Fibroblast of skin of back (primary cell): ENCODE measurements at places on chromosomes 4 and X.
A peak's percentile ranks its signal among the peaks of the same experiment; 100 is the strongest.

GRCh38 chr4:146342600-146343192 lies 128.4 kb downstream of the REELD1 start:
- DNase-seq, result peak; percentile 44

- DNase-seq, result no peak
Measured at GRCh38 chr4:25844961-25845712, 17.7 kb downstream of the SEL1L3 start.

- no peak for DNase-seq
Measured at GRCh38 chr4:115437739-115438138, 324.3 kb upstream of the NDST4 start.

DNA sequence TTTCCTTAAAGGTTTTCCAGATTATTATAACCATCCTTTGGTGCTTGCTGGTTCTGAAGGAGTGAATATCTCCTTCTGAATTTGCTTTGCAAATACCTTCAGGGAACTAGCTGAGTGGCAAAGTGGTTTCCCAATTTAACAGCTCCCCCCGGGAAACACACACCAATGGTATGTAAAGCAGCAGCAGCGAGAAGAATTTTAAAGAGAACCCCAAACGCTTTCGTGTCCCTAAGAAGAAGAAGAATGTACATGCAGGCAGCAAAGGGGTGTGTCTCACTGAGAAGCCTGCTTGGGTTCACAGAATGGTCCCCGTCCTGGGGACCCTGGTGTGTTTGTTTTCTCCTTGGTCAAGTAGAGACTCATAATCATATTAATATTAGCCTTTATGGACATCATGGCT lies 4.2 kb upstream of the AKAP17A start:
- no peak for DNase-seq

DNA sequence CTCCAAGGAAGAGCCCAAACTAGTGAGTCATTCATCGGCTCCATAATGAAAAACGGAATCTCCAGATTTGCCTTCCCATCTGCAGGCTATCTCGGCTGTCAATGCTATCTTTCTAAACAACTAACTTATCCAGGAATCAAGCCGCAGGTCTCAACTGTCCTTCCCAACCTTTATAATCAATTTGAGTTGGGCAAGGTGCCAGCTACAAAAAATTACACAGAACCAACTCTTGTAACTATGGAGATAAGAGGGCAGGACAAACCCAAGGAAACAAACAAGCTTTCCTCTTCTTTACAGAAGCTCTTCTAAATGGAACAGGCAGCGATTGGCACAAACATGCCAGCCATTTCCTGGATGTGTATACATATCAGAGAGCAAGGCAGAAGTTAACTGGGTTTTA lies 61.2 kb upstream of the RAI2 start:
- DNase-seq, result no peak

- DNase-seq, result no peak
Measured at GRCh38 chr4:18109676-18110075, 88.1 kb upstream of the LCORL start.

DNA sequence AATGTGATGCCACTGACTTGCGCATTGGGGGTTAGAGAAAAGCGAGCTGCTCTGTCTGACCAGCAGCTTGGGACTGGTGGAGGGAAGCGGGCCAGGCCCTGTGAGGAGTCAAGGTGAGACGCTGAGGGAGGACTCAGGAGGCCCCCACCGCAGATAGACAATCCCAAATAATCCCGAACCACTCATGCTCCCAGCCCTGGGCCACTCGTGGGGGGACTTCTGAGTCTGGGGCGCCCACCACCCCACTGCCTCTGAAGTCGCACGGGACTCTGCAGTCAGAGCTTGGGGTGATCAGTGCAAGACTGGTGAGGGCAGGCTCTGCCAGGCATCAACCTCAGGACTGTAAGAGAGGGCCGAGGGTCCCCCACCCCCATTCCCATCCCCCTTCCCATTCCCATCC lies 6.9 kb downstream of the MAGEA4 start:
- no peak for DNase-seq

- DNase-seq, result no peak
Measured at GRCh38 chr4:6111354-6111960, 88.9 kb downstream of the JAKMIP1 start.

GRCh38 chr4:151152028-151152427 lies 52.6 kb downstream of the RPS3A start:
- no peak for DNase-seq

GRCh38 chrX:136585262-136585661 lies 53.2 kb downstream of the VGLL1 start:
- DNase-seq, result no peak

GRCh38 chr4:33086331-33086925 lies 2366.3 kb downstream of the PCDH7 start:
- peak; percentile 32 for DNase-seq

GRCh38 chrX:11266573-11267003 lies 26.6 kb upstream of the AMELX start:
- no peak for DNase-seq

GRCh38 chr4:22413471-22413870 lies 102.4 kb downstream of the ADGRA3 start:
- no peak for DNase-seq

DNA sequence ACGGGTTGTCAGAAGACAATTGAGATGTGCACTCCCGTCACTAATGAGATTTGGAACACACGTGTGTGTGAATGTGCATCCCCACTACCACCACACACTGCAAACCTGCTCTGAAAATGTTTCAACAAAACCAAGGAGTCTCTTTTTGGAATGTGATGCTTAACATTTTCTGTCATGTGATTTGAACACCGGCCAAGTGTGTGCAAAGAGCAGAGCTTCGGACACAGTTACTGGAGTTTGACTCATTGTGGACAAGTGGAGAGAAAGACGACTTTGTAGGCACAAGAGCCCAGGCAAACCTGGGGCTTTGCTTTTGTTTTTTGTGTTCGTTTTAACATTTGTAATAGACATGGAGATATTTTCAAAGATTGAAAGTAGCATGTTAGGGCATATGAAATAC lies 49.2 kb downstream of the CCKAR start:
- peak; percentile 25 for DNase-seq

DNA sequence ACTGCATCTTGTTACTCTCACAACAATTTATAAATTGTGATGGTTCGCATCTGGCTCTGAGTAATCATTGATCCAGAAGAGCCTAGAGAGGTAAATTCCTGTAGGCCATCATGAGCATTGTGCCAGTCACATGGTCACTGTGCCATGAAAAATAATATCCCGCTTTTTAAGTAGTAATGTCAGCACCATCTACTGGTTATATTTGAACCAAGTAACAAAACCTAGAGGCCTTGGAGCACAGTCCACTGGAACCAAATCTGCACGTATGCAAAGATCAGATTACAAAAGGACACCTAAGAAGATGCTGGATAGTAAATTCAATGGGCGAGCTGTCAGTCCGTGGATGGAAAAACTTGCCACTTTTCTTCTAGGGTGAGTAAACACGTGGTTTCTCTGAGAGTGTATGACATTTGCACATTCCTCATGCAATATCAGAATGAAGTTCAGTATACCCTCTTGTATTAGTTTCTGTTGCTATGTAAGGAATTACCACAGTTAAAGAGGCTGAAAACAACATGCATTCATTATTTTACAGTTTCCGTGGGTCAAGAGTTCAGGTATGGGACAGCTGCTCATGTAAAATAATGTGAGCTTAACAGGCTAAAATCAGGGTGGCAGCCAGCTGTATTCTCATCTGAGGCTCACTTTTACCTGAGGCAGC lies 26.8 kb downstream of the FAM114A1 start:
- no peak for DNase-seq

DNA sequence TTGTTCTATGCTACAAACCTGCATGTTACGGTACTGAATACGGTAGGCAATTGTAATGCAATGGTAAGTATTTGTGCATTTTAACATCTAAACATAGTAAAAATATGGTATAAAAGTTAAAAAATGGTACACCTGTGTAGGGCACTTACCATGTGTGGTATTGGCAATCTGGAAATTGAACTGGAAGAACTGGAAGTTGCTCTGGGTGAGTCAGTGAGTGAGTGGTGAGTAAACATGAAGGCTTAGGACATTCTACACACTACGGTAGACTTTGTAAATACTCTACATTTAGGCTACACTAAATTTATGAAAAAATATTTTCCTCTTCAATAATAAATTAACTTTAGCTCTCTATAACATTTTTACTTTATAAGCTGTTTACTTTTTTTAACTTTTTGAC lies 78.9 kb downstream of the RRAGB start:
- DNase-seq, result no peak

- no peak for DNase-seq
Measured at GRCh38 chr4:183289688-183290087, 30.4 kb downstream of the CLDN22 start.

DNA sequence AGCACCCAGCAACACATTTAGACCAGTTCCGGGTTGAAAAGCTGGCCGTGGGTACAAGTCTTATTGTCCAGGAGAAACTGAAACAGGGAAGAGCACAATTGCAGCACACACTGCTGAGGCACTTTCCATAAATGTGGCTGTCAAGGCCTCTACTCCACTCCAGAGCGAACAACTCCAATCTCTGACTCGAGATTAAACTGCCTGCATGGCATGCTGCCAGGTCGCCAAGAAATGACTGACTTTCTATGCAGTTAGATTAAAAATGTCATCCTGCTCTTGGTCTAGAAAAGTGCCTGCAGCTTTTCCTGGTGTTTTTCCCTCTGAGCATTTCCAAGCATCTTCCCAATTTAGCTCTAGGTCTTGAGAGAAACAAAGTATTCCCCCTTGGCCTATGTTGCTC lies 260.6 kb upstream of the EMCN start:
- no peak for DNase-seq

DNA sequence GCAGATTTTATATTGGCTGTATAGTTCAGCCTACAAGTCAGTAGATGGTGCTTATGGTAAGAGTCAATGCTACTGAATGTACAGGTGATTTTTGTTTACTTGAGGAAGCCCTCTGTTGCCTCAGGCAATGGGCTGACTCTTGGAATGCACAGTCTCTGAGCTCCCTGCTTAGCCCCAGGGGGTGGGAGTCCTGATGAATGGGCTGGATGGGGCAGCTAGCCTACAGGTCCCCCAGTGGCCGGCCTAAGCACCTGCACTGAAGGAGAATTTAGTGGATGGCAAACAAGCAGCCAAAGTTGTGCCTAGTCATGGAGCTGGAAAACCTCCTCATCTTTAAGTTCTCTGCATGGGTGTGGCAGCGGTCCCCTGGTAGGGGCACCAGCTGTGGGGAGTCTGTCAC lies 101.8 kb upstream of the CXorf51B start:
- no peak for DNase-seq

DNA sequence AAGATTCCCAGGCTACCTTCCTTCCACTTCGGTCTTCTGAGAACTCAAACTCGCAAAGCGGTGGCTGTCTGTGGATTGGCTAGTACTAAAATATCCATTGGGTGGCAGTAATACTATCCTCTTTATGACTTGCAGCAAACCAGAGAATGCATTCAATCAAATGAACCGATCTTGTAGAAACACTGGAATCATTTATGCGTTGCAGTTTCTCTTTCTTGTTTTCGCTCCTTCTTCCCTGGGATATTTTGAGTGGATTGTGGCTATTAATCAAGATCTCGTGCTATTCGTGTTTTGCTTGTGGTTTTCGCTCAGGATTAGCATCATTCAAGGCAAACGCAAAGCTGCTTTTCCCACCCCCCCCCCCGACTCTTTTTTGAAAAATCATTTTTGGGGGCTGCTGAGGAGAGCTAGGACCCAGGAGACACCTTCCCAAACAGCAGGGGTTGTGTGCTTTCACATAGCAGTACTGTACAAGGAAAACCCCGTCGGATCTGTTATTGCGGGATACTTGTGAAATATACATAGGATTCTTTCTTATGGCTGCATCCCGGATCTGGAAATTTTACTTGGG lies at the start of gene IL1RAPL1:
Gene IL1RAPL1 (plus strand): TSS at position 466 of the 571 bp plus-strand sequence.
- peak; percentile 61 for DNase-seq

GRCh38 chr4:180106997-180107396 lies 2136.2 kb upstream of the TENM3 start:
- no peak for DNase-seq

- DNase-seq, result no peak
Measured at GRCh38 chr4:8185930-8186329, 13.2 kb upstream of the SH3TC1 start.

- no peak for DNase-seq
Measured at GRCh38 chr4:160299608-160300007, 1196.7 kb downstream of the RAPGEF2 start.

- peak; percentile 74 for DNase-seq
Measured at GRCh38 chr4:106671716-106672115, 303.1 kb upstream of the GIMD1 start.

DNA sequence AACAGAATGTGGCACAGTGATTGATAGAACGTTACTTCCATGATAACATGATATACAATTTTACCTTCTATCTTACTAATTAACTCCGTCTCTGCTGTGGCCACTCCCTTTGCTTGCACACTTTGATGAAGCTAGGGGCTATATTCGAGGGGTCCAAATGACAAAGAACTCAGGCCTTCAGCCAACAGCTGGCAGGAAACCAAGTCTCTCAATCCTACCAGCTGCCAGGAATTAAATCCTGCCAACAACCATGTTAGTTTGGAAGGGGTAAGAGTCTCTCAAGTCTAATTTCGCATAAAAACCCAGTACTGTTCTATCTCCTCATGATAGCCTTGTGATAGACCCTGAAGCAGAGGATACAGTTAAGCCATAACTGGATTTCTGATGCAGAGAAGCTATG lies 1122.9 kb upstream of the PCDH10 start:
- DNase-seq, result no peak

DNA sequence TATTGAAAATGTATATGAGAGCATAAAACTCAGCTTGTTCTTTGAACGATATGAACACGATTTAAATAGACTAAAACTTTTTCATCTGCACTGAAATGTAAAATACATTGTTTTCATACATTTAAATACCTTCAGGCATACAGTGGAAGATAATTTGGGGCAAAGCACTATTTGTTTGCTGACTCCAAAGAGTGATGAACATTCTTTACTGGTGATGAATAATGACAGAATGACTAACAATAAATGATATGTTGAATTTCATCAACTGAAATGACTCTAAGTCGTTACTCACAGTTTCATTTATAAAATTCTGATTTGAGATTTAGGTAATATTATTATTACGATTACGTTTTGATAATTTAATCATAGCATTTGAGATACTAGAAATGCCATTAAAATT lies 1160.1 kb downstream of the NLGN4X start:
- DNase-seq, result peak; percentile 17

GRCh38 chrX:10125248-10125615 lies 31.5 kb upstream of the CLCN4 start:
- DNase-seq, result no peak

- no peak for DNase-seq
Measured at GRCh38 chrX:64186974-64187761, 18.3 kb downstream of the AMER1 start.

DNA sequence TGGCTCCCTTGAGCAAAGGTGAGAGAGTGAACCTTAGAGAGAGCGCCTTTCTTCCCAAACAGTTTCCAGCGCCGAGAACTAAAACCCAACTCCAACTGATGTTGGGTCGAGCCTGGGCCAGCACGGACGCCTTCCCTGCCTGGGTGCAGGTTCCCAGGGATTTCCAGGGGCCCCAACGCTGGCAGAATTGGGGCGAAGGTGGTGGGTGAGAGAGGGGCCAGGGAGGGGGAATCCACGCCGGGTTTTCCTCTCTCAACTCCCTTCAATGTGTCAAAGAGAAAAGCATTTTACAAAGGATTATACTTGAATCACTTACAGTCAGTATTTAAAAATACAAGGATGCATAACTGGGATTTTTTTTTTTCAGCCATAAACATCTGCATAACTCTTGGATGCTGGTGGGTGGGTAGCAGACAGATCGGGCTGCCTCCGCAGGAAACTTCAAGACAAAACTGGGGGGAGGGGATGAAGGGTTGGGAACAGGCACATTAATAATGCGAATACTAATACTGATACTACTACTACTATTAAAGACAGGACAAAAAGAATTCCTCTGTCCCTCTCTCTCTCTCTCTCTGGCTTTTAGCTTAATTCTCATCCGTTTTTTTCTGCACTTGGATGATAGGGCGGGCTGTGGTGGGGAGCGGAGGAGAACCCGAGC lies 1.3 kb upstream of the ARX start:
- DNase-seq, result no peak
